ENCODE measurements at places on chromosomes 3 and 15.

- DNase-seq: no peak
Observed at GRCh38 chr3:19107719-19108118, 40.6 kb upstream of the KCNH8 start.

- no peak for DNase-seq
Observed at GRCh38 chr3:133113526-133113925, 75.3 kb downstream of the TMEM108 start.

GRCh38 chr3:65005486-65005885, 317.7 kb upstream of the ADAMTS9 start:
- no peak for DNase-seq

DNA sequence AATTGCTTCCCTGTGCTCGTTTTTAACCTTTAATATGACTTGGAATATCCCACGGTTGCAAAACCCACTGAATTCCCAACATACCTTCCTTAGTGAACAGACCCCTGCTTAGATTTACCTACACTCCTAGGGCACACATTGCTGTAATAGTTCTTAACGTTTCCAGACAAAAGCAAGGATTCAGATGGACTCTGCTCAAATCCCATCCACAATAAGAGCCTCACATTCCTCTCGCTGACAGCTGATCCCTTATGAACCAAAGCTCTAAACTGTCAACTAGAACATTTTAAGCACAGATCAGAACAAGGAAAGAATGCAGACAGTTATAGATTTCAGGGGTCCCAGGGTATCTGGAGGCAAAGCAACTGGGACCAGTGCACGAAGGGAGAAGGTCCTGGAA, 248.3 kb upstream of the ICE2 start:
- no peak for DNase-seq

DNA sequence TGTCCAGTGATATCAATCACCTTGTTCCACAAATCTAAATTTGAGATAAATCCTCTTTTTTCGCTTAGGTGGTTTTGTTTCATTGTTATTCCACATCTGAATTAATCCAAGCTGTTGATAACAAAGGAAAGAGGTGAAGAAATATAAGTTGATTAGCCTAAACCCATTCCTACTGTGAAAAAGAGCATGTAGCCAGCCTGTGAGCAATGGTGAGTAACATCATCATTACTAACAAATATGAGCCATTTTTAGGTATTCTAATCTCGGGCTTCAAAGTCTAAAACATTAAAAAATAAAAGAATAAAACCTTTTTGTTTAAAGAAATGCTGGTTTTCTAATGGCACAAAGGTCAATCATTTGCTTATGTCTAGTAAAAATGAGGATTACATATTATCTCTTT, 52.1 kb upstream of the P3H2 start:
- DNase-seq: no peak

DNA sequence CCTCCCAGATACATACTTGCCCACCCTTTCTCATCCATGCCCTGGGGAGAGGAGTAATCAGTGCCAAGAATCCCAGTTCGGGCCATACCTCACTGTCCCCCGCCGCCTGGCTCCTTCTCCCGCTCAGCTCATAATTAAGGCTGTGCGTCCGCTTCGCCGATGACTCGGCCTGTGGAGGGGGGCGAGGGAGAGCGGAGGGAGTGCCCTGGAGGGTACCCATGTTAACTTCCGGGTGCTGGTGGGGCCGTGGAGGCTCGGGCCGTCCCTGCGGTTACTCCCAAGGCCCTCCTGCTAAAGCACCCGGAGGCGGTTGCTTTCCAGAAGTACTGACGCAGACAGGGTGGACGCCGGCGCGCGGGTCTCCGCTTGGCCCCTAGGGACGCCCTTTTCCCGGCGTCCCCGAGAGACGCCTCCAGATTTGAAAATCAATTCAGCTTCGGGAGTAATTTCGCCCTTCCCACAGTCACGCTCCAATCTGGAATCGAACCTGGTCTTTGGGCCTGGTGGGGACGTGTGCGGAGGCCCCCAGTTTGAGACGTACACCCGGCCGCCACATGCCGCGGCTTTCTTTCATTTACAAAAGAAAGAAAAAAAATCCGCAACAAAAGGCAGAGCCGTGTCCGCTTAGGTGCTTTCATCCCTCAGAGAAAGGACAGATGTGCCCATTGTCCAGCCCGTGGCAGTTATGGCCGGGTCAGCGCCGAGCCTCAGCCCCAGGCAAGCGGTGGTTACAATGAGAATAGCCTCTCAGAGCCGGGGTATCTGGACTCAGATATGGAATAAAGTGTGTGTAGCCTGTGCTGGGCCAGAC, 1.0 kb upstream of the ONECUT1 start:
- DNase-seq: no peak

- DNase-seq: no peak
Observed at GRCh38 chr3:52059781-52060180, 3.4 kb upstream of the DUSP7 start.

DNA sequence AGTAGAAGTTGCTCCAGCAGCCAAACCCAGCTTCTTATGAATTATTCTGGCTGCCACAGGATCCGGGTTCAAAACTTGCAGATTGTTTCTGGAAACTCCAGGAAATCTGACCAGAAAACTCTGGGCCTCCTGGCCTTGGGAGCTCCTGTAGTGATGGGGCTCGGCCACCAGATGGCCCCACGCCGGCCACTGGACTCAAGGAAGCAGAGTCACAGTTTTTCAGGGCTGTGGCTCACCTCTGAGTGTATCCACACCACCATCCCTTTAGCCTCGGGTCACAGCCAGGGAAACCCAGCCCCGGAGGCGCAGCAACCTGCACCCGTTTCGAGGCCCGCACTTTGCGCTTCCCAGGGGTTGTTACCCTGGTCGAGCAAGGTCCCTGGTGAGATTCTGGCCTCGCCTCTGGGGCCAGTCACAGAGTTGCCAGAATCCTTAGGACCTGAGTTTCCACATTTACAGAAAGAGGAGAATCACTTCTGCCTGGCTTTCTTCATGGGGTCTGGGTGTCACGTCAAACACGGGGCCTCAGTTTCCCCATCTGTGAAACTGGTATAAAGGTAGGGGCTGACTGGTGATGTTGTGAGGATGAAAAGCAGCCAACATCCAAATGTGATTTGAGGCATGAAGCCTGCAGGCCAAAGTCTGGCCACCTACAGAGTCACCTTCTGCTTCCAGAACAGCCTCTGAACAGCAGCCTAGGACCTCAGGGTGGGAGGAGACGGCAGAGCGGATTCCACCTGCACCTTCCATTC, 53.5 kb upstream of the LCTL start:
- peak; percentile 26 for DNase-seq

- no peak for DNase-seq
Observed at GRCh38 chr3:30313840-30314239, 292.6 kb upstream of the TGFBR2 start.

All from stimulated activated CD4-positive, alpha-beta T cell treated with anti-CD3 and anti-CD28 coated beads, Interleukin-12 subunit alpha, Interleukin-12 subunit beta, amount 100 ng/mL, for 48 hours (primary cell).